Lung (tissue), 17 donors: ENCODE measurements at places on chromosomes 6 and 20.

- DNase-seq = no peak
Measured at GRCh38 chr6:10676403-10676802, 18.0 kb downstream of the C6orf52 start.

- DNase-seq = peak; percentile 51
Measured at GRCh38 chr6:125748406-125749172, 843 bp upstream of the HEY2 start.

DNA sequence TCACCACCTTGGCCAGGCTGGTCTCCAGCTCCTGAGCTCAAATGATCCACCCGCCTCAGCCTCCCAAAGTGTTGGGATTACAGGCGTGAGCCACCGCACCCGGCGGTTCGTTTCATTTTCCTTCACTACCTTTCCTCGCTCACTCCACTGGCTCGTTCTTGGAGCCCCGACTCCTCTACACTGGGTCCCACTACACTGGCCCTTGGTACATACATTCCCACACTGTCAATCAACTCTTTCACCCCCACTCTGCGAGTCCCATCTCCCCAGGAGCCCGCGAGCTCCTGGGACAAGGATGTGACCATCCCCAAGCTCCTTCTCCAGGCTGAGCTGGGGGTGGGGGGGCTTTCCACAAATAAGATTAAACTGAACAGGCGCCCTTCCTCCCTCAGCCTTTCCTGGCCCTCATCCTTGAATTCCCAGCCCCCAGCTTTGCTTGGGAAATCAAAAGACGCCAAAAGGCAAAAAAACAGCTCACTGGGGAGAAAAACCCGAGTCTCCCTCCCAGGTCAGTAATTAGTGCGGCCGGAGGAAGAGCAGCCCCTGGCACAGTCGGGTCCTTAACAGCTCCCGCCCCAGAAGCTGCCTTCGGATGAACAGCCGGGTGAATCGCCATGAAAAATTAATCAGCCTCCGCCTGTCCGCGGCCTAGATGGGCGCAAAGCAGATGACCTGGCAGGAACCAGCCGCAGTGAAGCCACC, 42.8 kb upstream of the LY86 start:
- no peak for DNase-seq

DNA sequence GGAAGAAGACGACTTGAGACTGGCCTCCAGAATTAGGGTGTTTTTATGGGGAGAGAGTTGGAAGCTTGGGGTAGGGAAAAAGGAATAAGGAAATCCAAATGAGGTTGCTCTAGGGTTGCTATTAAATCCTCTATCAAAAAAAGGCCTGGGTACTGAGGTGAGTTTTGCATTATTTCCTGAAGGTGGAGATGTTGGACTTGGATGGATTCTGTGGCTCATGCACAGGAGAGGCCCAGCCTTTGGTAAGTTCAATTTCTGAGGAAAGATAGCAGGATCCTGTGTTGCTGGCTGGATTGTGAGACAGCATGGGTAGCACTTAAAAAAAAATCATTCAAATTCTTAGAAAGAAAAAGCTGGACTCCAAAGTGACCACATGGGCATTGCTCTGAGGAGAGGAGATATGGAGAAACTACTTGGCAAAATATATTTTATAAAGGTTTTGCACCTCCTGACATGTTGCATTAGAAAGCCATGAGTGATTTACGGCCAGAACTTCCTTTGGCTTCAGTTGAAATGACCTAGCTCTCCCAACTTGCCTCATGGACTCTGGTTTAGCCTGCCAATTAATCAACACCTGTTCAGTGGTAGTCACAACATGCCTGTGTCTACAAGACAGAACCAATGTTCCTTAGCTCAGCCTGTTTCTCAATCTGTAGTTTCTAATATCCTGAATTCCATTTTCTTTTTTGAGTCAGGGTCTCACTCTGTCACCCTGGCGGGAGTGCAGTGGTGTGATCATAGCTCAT, 152.1 kb upstream of the RALGAPA2 start:
- DNase-seq = peak; percentile 68

GRCh38 chr6:29870104-29870503, 42.5 kb downstream of the HLA-G start:
- no peak for DNase-seq

GRCh38 chr6:106434530-106434929, 74.0 kb downstream of the CRYBG1 start:
- no peak for DNase-seq

DNA sequence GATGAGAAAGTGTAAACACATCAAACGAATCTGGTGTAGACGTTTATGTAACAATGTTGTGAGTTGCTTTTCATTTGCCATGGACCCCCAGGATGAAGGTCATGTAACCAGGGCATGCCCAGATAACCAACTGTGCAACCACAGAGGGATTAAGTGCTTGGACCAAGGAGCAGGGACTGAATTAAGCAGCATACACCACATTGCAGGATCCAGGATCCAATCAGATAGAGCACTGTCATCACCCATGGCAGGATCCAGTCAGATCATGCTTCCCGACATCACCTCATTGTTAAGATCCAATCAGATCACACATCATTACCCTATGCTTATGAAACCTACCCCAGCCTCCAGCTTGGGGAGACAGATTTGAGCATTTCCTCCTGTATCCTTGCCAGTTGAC, 74.3 kb upstream of the RCAN2 start:
- no peak for DNase-seq

DNA sequence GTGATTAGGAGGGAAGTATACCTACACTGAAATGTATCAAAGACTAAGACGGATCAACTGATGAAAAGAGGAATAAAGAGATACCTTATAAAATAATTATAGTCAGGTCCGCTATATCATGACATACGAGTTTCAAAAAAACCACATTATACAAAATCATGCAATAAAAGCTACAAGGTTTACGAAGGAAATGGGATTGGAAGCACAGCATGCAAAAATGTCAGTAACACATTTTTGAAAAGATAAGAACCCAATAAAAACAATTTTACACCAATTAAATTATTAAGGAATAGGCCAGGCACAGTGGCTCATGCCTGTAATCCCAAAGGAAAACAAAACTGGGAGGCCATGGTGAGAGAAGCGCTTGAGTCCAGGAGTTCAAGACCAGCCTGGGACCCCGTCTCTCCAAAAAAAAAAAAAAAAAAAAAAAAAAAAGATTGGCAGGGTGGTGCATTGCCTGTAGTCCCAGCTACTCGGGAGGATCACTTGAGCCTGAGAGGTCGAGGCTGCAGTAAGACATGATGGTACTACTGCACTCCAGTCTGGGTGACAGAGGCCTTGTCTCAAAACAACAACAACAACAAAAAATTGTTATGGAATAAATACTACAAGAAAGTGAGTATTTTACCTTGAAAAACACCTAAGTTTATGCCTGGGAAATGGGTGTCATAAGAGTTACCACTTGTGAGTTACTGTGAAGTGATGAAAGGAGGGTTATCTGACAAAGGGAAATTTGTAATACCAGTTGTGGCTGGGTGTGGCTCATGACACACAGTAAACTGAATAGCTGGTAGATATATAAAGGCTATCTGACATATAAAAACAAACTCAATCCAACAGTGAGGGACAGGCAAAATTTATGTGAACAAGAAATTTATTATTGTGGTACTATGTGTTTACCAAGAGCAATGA, 45.2 kb downstream of the RANBP9 start:
- DNase-seq = no peak

GRCh38 chr6:36320475-36320874, 16.2 kb downstream of the BNIP5 start:
- no peak for DNase-seq

GRCh38 chr6:90701146-90701781, 114.4 kb upstream of the MAP3K7 start:
- DNase-seq = no peak

DNA sequence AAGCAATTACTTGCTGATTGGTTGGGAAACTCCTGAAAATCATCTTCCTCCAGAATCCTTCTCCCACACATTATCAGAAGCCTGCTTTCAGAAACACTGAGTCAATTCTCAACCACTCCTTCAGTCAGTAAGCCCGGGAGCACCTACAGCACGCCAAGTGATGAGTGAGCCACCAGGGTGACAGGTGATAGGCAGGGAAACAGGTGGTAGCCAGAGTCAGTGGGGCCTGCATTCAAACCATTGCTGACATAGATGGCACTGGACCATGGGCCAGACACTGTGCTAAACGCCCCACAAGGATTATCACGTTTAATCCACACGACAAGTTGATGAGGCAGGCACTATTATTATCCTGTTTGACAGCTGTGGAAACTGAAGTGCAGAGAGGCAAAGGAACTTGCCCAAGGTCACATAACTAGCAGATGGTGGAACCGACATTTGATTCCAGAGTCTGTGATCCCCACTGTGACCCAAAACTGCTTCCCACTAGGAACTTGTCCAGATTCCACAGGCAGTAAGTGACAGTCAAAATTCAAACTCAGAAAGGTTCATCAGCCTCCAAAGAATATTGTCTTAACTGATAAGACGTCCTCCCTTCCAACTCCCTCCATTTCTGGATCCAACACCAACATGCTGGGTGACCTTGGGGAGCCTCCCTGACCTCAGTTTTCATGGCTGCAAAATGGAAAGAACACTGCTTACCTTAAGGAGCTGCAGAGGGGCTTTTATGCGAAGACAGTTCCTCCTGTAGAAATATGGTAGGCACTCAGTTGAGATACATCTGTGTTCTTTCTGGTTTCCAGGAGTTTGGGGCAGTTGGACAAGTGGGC, 23.9 kb upstream of the TOP1 start:
- DNase-seq = no peak

- no peak for DNase-seq
Measured at GRCh38 chr20:24735263-24735662, 213.8 kb upstream of the CST7 start.

GRCh38 chr6:45625191-45625664, 247.5 kb upstream of the SUPT3H start:
- no peak for DNase-seq

DNA sequence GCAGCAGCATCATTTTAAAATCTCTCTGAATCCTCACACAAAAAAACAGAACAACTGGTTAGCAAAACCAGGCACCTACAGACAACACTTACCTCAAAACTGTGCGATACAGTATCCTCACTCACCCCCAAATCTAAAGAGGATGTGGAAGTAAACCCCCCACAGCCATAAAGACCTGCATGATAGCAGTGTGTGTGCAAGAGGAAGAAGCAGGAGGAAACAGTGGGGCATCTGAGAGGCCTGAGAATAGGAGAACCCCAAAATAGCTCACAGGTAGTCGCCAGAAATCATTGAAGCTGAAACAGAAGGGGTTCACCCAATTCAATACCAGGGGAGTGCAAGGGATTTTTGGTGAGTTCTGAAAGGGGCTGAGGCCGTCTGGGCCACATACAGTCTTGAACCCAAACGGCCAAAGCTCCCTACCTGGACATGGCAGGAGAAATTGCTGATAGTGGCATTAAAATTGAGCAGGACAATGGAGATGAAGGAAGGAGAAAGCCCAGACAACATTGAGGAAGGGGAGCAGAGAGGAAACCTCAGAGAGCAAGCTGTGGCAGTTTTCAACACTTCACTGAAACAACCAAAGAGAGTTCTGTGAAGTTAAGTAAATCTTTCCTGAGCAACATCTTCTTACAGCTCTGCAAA, 129.7 kb downstream of the FIG4 start:
- DNase-seq = no peak
